ENCODE measurements at places on chromosomes 12 and 14.

GRCh38 chr12:82625523-82625922 lies 61.2 kb upstream of the TMTC2 start:
- no peaks in the 10 kb centered on the region for H3K27me3 ChIP-seq
- no peak overlapping the region for H3K4me3 ChIP-seq
- H3K27ac ChIP-seq = no peak overlapping the region

DNA sequence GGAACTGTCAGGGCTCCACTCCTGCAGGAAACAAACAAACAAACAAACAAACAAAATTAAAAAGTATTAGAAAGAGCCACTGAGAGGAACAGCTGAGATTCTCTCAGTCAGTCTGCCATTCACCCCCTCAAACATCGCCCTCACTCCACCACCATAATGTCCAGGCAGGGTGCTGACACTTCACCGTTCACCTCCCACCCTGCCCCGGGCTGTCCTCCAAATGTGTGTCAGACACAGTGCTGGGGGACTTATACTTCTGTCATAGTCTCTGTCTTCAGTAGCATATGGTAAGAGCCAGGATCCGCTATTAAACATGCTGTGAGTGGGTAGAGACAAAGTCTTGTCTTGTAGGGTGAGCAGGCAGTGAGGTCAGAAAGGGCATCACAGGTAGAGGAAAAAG lies 28.3 kb downstream of the KRT18 start:
- H3K27ac ChIP-seq = no peak overlapping the region
- no peak overlapping the region for H3K4me3 ChIP-seq
- DNase-seq = no peak
- peaks cover 41% of the 10 kb centered on the region for H3K4me1 ChIP-seq

DNA sequence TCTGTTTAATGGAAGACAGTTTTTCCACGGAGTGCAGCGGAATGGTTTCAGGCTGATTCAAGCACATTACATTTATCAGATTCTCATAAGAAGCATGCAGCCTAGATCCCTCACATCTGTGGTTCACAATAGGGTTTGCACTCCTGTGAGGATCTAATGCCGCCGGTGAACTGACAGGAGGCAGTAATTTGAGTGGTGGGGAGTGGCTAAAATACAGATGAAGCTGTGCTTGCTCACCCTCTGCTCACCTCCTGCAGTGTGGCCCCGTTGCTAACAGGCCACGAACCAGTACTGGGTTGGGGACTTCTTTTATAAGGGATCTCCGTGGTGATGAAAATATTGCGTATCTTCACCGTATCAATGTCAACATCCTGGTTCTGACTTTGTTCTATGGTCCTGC lies 107.8 kb downstream of the OTX2 start:
- no peak for DNase-seq
- H3K4me3 ChIP-seq = no peak overlapping the region
- H3K36me3 ChIP-seq = no peaks in the 10 kb centered on the region
- no peak overlapping the region for H3K27ac ChIP-seq
- H3K27me3 ChIP-seq = no peaks in the 10 kb centered on the region

- H3K4me1 ChIP-seq = no peaks in the 10 kb centered on the region
- H3K4me3 ChIP-seq = no peak overlapping the region
- no peak overlapping the region for H3K27ac ChIP-seq
- no peaks in the 10 kb centered on the region for H3K27me3 ChIP-seq
- DNase-seq = no peak
Measured at GRCh38 chr14:88026890-88027289, 22.0 kb downstream of the GPR65 start.

GRCh38 chr14:100539766-100540140 lies 47.5 kb downstream of the BEGAIN start:
- DNase-seq = no peak
- H3K27ac ChIP-seq = no peak overlapping the region
- H3K4me1 ChIP-seq = peaks cover under 1% of the 10 kb centered on the region
- no peak overlapping the region for H3K4me3 ChIP-seq
- peaks cover 11% of the 10 kb centered on the region for H3K36me3 ChIP-seq

DNA sequence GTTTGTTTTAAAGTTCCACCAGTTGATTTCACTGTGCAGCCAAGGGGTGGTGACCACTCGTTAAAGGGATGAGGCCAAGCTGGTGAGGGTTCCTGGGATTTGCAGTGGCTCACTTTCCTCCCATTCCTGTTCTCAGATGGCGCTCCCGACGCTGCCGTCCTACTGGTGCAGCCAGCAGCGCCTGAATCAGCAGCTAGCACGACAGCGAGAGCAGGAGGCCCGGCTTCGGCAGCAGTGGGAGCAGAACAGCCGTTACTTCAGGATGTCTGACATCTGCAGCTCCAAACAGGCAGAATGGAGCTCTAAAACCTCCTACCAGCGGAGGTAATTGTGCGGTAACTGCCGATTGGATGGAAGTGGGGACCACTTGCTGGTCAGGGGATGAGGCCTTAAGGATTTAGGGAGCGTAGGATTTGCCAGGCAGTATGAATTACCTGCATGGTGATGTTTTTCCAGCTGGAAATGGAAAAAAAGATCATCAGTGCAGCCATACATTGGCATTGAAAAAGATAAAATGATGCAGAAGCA lies 2.9 kb downstream of the TCHP start:
- no peak overlapping the region for H3K27ac ChIP-seq
- no peak overlapping the region for H3K4me3 ChIP-seq
- peaks cover 23% of the 10 kb centered on the region for H3K4me1 ChIP-seq
- H3K36me3 ChIP-seq = peaks cover 55% of the 10 kb centered on the region
- H3K27me3 ChIP-seq = no peaks in the 10 kb centered on the region
- no peak for DNase-seq

GRCh38 chr14:76322594-76323220 lies 53.2 kb upstream of the ESRRB start:
- H3K27ac ChIP-seq = no peak overlapping the region
- no peaks in the 10 kb centered on the region for H3K36me3 ChIP-seq
- H3K4me3 ChIP-seq = no peak overlapping the region
- DNase-seq = no peak
- H3K27me3 ChIP-seq = peaks cover under 1% of the 10 kb centered on the region

GRCh38 chr12:60231303-60231702 lies 635.5 kb downstream of the SLC16A7 start:
- no peaks in the 10 kb centered on the region for H3K36me3 ChIP-seq
- no peak overlapping the region for H3K27ac ChIP-seq
- H3K27me3 ChIP-seq = no peaks in the 10 kb centered on the region
- no peak overlapping the region for H3K4me3 ChIP-seq
- H3K4me1 ChIP-seq = no peaks in the 10 kb centered on the region

DNA sequence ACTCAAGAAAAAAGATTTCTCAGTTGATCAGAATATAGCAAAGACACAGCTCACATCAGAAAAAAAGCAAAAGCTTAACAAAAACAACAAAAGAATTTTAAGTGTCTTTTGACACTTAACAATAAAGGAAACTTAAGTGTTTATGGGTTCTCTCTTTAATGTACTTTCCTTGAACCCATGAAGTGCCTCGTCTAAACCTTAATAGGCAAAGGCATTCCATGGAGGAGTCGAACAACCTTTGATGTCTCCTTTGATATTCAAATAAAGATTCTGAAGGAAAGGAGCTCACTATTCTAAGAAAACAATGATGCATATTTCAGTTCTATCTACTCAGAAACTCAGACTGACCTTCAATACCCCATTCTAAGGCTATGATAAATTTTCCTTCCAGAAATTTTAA lies 116.7 kb downstream of the TMTC1 start:
- peaks cover 13% of the 10 kb centered on the region for H3K4me1 ChIP-seq
- H3K27ac ChIP-seq = no peak overlapping the region
- no peaks in the 10 kb centered on the region for H3K36me3 ChIP-seq
- no peak for DNase-seq
- H3K4me3 ChIP-seq = no peak overlapping the region

DNA sequence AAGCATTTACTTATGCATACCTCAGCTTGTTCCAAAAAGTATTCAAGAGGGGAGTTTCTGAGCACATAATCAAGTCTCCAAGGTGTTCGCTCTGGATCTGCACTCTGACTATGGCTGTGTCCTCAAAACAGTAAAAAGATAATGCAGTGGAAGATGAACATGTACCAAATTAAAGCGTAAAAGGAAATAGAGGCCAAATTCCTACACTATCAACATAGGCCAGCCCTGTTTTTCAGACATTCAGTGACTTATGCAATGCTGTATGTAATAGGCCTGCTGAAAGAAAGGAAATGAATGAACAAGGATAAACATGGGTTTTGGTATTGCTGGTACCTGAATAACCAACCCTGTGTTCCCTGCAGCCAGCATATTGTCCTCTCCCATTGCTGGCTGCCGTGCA lies 115.7 kb downstream of the SAMD4A start:
- H3K27ac ChIP-seq = peak overlapping the region; percentile 84
- H3K36me3 ChIP-seq = no peaks in the 10 kb centered on the region
- H3K27me3 ChIP-seq = no peaks in the 10 kb centered on the region
- H3K4me1 ChIP-seq = peaks cover 91% of the 10 kb centered on the region
- no peak overlapping the region for H3K4me3 ChIP-seq

- no peak overlapping the region for H3K27ac ChIP-seq
- H3K4me1 ChIP-seq = no peaks in the 10 kb centered on the region
- no peak for DNase-seq
- H3K4me3 ChIP-seq = no peak overlapping the region
Measured at GRCh38 chr12:43099691-43100163, 452.3 kb downstream of the ADAMTS20 start.

DNA sequence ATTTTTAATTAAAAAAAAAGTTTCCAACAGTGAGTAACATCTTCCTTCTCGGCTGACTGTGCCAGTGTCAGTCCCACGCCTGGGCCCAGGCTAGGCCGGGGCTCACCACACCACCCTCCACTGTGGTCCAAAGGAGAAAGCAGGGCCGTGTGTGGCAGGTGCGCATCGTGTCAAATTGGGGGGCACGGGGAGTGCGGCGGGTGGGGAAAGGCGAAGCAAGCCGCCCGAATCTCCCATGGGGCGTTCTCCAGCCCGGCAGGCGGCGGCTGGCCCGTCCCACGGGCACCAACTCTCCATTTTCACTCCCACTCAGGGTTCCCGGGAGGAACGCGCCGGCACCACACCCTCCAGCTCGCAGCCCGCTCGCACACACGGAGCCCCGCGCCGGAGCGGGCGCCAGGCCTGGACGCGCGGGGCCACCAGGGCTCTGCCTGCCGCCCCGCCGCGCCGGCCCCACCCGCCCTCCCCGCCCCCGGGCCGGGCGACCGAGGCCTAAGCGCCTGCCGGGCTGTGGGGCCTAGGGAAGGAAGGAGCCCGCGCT lies 604 bp downstream of the EEA1 start:
- peaks cover 35% of the 10 kb centered on the region for H3K4me1 ChIP-seq
- peak overlapping the region; percentile 99 for H3K27ac ChIP-seq
- peak overlapping the region; percentile 99 for H3K4me3 ChIP-seq
- no peak for DNase-seq
- H3K36me3 ChIP-seq = no peaks in the 10 kb centered on the region
- H3K27me3 ChIP-seq = no peaks in the 10 kb centered on the region

DNA sequence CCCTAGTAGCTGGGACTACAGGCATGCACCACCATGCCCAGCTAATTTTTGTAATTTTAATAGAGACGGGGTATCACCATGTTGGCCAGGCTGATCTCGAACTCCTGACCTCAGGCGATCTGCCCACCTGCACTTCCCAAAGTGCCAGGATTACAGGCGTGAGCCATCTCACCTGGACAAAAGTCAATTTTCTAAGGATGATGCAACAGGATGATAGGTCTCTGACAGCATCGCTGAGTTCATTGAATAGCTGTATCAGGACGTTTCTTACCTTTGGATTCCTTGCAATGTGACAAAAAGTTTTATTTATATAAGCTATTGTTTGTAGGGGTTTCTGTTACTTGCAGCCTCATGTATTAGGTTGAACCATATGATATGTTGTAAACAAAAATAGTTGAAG lies 55.5 kb upstream of the PCED1B start:
- DNase-seq = no peak
- H3K27ac ChIP-seq = no peak overlapping the region
- H3K36me3 ChIP-seq = no peaks in the 10 kb centered on the region
- no peaks in the 10 kb centered on the region for H3K27me3 ChIP-seq
- no peaks in the 10 kb centered on the region for H3K4me1 ChIP-seq
- no peak overlapping the region for H3K4me3 ChIP-seq

GRCh38 chr12:53508534-53509170 lies 1.4 kb upstream of the NPFF start:
- H3K27ac ChIP-seq = no peak overlapping the region
- no peaks in the 10 kb centered on the region for H3K27me3 ChIP-seq
- H3K36me3 ChIP-seq = peaks cover 89% of the 10 kb centered on the region
- peak; percentile 97 for DNase-seq
- H3K4me3 ChIP-seq = no peak overlapping the region
- peaks cover 8% of the 10 kb centered on the region for H3K4me1 ChIP-seq

DNA sequence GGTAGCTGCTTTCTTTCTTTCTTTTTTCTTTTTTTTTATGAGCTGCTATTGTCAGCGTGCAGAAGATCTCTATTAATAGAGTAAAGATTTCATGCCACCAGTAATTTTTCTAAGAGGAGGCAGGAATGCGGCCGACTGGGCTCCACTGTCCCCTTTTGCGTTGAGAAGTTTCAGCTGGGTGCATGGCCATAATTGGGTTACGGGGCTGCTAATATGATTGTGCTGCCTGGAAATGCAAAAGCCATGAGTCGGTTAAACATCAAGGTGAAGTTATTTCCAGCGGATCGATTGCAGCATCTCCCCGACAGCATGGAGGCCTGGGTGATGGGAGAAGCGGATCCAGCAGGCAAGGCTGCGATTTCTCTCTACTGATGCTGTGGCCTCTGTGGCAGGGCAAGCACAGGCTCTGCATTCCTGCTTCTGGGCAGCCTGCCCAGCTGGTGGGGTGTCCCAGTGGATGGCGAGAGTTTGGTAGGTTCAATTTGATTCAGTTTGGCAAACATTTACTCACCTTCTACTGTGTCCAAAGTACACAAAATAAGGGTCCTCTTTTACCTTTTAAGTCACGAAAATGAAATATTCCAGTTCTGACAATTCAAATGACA lies 54.4 kb upstream of the PRMT8 start:
- no peaks in the 10 kb centered on the region for H3K36me3 ChIP-seq
- no peaks in the 10 kb centered on the region for H3K4me1 ChIP-seq
- H3K27me3 ChIP-seq = peaks cover 4% of the 10 kb centered on the region
- DNase-seq = no peak
- H3K4me3 ChIP-seq = no peak overlapping the region

DNA sequence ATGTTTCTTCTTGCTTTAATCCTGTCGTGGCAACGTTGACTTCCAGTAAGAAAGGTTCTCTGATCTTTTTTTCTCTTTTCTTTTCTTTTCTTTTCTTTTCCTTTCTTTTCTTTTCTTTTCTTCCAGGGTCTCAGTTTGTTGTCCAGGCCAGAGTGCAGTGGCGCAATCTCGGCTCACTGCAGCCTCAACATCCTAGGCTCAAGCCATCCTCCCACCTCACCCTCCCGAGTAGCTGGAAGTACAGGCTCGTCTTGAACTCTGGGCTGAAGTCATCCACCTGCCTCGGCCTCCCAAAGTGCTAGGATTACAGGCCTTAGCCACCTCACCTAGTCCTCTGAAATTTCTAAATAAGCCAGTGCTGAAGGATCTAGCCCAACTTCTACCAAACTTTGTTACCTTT lies 1.3 kb upstream of the MAP3K9 start:
- H3K27me3 ChIP-seq = no peaks in the 10 kb centered on the region
- no peak overlapping the region for H3K4me3 ChIP-seq
- peaks cover 16% of the 10 kb centered on the region for H3K4me1 ChIP-seq
- H3K27ac ChIP-seq = no peak overlapping the region

GRCh38 chr12:70663838-70664237 lies 26.6 kb upstream of the PTPRB start:
- no peak overlapping the region for H3K27ac ChIP-seq
- peaks cover 5% of the 10 kb centered on the region for H3K4me1 ChIP-seq
- H3K27me3 ChIP-seq = no peaks in the 10 kb centered on the region
- no peak for DNase-seq
- H3K4me3 ChIP-seq = no peak overlapping the region

- H3K27ac ChIP-seq = no peak overlapping the region
- no peak overlapping the region for H3K4me3 ChIP-seq
- H3K27me3 ChIP-seq = no peaks in the 10 kb centered on the region
- H3K36me3 ChIP-seq = no peaks in the 10 kb centered on the region
Measured at GRCh38 chr12:15846887-15847286, 35.3 kb upstream of the STRAP start.
